8988T (cell line): ENCODE measurements at places on chromosomes 16 and 17.

GRCh38 chr16:29811896-29812665 lies at the start of gene PRRT2:
Gene PRRT2 (plus strand): TSS chr16:29812193. CDS start chr16:29813055, 862 bp downstream.
- DNase-seq, result peak; percentile 59

GRCh38 chr17:51472670-51473205 lies 212.4 kb downstream of the UTP18 start:
- DNase-seq, result no peak

GRCh38 chr17:51860954-51861561 lies 297.5 kb downstream of the CA10 start:
- DNase-seq, result no peak

- DNase-seq, result no peak
Measured at GRCh38 chr17:41338961-41339485, 11.6 kb downstream of the KRT33A start.

DNA sequence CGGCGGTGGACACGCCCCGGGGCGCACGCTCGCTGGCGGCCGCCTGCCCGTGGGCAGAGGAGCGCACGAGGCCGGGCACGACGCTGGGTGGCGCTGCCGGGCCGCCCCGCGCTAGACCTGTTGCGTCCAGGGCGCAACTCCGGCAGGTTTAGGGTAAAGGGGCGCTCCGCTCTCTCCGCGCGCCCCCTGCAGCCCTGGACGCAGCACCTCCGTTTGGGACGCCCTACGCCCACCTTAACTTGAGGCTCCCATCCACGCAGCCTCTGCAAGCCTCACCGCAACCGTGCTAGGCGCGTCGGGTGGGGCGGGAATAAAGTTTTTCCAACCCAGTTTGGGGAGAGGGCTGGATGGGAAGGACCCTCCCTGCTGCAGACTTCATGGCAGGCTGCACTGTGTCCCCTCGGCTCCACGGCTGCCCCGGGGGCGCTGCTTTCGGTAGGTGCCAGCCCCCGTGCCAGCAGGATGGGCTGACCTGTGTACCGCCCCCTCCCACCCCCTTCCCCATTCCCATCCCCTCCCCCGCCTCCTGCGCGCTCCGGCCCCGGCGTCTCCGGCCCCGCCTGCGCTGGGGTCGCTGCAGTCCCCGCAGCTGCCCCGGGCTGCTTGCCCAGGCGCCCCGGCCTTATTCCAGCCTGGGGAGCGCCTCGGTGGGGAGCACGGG lies at the start of gene SYT17:
SYT17 (plus strand) TSS at position 531 of the 661 bp plus-strand sequence. CDS start 407 bp downstream, outside the sequence.
- peak; percentile 76 for DNase-seq

GRCh38 chr16:66274335-66275110 lies 92.0 kb upstream of the CDH5 start:
- peak; percentile 73 for DNase-seq

GRCh38 chr16:65994291-65994690 lies 372.2 kb upstream of the CDH5 start:
- DNase-seq, result no peak

DNA sequence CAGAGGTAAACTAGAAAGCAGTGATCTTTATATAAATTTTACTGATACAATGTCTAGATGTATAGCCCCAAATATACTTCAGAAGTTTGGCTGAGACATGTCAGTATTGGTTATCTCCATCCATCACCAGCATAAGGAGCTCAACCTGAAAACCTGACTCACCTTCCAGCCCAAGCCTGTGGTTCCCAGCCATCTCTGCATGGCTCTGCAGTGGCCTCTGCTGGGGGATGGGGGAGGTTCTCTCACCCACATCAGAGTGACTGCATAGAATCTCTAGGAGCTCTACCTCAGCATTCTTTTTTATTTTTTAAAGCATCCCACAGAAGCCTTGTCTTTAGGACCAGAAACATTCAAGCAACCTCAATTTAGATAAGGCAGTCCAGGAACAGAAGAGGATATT lies 27.3 kb downstream of the USP7 start:
- DNase-seq, result no peak

DNA sequence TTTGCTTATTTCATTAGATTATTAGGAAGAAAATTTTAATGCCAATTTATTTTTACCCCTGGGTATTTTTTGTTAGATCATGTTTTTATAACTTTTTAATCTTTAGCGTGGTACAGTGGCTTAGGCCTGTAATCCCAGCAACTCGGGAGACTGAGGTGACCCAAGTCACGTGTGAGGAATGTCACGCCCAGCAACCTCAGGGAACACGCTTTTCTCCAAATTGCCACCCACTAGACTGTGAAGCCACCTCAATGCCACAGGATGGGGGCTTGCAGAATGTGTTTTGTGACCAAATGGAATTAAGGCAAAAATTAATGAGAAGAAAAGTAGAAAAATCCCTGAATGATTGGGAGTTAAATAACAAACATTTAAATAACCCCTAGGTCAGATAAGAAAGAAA lies 141.8 kb downstream of the LAT start:
- no peak for DNase-seq

- DNase-seq, result no peak
Measured at GRCh38 chr17:8698162-8698971, 46.3 kb downstream of the CCDC42 start.

- DNase-seq, result no peak
Measured at GRCh38 chr16:87845807-87846619, 23.3 kb downstream of the SLC7A5 start.

DNA sequence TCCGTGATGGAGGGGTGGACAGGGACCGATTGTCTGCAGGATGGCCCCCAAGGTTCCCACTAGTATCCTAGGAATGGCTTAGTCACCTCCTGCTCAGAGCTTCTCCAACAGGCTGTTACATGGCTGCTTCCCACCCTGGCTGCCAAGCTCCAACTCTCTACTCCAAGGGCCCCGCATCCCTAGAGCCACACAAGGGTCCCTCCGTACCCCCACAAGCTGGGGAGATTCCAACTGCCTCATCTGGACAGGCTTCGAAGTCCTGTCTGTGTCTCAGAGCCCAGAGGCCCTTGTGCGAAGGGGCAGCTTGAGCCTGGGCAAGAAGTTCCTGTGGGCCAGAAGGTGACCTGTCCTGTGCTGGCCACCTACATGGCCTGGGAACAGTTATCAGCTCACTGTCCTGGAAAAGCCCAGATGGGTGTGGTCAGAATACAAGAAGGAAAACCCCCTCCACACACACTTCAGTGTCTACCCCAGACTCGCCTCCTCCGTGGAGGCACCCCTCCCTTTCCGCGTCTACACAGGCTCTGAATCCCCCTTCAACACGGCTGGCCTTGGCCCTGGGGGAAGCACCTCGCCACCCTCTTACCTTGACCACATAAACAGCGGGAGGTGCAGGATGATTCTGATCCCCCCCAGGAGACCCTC lies 586 bp downstream of the MEAK7 start:
- DNase-seq, result no peak

DNA sequence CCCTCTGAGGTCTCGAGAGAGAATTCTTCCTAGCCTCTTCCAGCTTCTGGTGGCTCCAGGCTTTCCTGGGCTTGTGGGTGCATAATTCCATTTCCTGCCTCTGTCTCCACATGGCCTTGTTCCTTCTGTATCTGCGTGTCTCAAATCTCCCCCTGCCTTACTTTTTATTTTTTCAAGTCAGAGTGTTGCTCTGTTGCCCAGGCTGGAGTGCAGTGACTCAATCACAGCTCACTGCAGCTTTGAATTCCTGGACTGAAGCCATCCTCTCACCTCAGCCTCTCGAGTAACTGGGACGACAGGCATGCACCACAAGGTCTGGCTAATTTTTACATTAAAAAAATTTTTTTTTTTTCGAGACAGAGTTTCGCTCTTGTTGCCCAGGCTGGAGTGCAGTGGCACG lies 120.6 kb downstream of the SHISA9 start:
- no peak for DNase-seq

GRCh38 chr17:44628243-44629188 lies 27.8 kb upstream of the MEIOC start:
- DNase-seq, result no peak
